ENCODE measurements at places on chromosomes 2 and 18.

DNA sequence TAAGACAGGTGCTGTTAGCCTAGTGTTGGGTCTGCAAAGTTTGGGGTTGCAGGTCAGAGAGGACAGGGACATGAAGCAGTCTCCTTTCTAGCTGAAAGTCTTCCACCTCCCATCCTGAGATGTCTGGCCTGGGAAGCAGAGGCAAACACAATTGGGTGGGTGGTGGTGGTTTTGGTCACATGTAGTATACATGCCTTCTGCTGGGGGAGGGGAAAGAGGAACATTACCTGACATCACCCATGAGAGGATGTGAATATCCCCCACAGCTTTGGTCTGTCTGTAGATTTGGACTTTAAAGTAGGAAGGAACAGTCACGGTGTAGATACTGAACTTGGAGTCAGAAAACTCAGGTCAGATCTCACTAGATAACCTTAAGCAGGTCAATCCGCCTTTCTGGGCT lies 4.6 kb upstream of the DNAJC5G start:
- DNase-seq = no peak

DNA sequence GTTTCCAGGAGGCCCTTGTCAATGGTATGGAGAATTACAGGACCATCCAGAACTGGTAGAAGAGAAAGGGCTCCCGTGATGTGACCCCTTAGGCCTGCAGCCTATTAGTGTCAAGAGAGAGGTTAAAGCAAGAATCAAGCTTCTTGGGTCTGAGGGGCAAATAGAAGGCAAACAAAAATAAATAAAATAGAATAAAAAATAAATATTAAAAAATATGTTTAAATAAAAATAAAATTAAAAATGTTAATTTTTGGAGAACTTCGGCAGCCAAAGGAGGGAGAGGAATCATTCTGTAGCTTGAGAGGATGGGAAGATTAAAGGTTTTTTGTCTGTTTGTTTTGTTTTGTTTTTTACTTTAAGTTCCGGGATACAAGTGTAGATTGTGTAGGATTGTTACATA lies 15.2 kb upstream of the TMEM178A start:
- DNase-seq = no peak

GRCh38 chr2:146666340-146666739 lies 1178.5 kb upstream of the ACVR2A start:
- no peak for DNase-seq

DNA sequence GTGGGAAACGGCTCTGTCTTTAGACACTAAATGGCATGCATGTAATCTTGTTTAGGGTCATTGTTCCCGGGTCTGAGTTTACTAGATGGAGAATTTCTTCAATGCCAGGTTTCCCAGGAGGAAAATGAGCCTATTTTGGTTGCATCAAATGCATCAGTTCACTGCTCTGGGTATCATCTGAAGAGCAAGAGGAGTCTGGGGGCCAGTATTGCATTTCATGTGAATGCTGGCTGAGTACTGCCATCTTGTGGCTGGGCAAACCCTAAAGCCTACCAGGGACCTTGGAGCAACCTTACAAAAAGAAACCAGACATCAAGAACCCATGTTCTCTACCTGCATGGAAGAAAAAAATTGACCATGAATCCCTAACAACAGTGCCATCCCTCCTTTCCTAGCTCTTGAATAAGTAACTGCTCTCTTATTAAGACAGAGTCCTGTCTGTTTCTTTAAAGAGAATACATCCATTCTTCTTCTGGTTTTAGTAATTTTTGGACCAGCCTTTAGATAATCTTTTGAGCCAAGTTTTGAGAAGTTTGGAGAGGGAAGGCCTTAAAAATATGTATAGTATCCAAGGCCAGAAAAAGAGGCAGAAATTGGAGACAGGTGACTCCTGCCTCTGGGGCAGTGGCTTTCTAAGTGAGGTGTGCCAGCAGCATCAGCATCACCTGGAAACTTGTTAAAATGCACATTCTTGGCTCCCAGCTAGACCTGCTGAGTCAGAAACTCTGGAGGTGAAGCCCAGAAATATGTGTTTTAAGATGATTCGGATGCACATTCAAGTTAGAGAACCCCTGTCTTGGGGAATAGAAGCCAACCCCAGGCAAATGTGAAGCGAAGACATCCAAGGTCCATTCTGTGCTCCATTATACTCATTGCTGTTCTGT lies 261.0 kb upstream of the CXCR4 start:
- DNase-seq = no peak

- DNase-seq = no peak
Measured at GRCh38 chr2:138187221-138187620, 222.9 kb downstream of the HNMT start.

Data from hypothalamus (tissue), 51 donors.